ENCODE measurements at places on chromosomes 2 and 18. TPM values are rescaled to one million over a fixed set of nuclear protein-coding genes. Genes with fewer than 3 reads are reported as not detected.

SPATA3 gene
- not detected for total RNA-seq

POTEE gene
- 8.0 TPM for total RNA-seq

CASP8 gene
- 32.1 TPM for total RNA-seq

CXCR2 gene
- total RNA-seq = not detected

LBX2 gene
- 11.4 TPM for total RNA-seq

CSRNP3 gene
- 1.2 TPM for total RNA-seq

GRCh38 chr2:109662889-109663288 lies 48.7 kb downstream of the SOWAHC start:
- H3K4me3 ChIP-seq = no peak overlapping the region
- no peak overlapping the region for H3K27ac ChIP-seq
- DNase-seq = no peak
- peaks cover 13% of the 10 kb centered on the region for H3K4me1 ChIP-seq
- H3K27me3 ChIP-seq = no peaks in the 10 kb centered on the region
- H3K36me3 ChIP-seq = no peaks in the 10 kb centered on the region

- no peaks in the 10 kb centered on the region for H3K36me3 ChIP-seq
- peaks cover 62% of the 10 kb centered on the region for H3K4me1 ChIP-seq
- DNase-seq = peak; percentile 56
- no peak overlapping the region for H3K4me3 ChIP-seq
- H3K27me3 ChIP-seq = no peaks in the 10 kb centered on the region
These were observed 13.2 kb downstream of the NABP1 start for GRCh38 chr2:191691016-191691735.

- H3K36me3 ChIP-seq = no peaks in the 10 kb centered on the region
- no peaks in the 10 kb centered on the region for H3K27me3 ChIP-seq
- DNase-seq = peak; percentile 68
- H3K27ac ChIP-seq = peak within 1 kb of the TSS; percentile 25
- H3K4me3 ChIP-seq = peak within 1 kb of the TSS; percentile 50
- H3K4me1 ChIP-seq = peaks cover 21% of the 10 kb centered on the region
These were observed at the start of gene WNT10A for GRCh38 chr2:218880102-218880858. WNT10A (plus strand) TSS chr2:218880852; CDS start chr2:218880996, 144 bp downstream.

- H3K36me3 ChIP-seq = no peaks in the 10 kb centered on the region
- no peak overlapping the region for H3K27ac ChIP-seq
- H3K27me3 ChIP-seq = no peaks in the 10 kb centered on the region
- H3K4me1 ChIP-seq = no peaks in the 10 kb centered on the region
- DNase-seq = no peak
These were observed 325.2 kb upstream of the RAB12 start for GRCh38 chr18:8283891-8284585.

- no peaks in the 10 kb centered on the region for H3K27me3 ChIP-seq
- no peak overlapping the region for H3K27ac ChIP-seq
- no peaks in the 10 kb centered on the region for H3K36me3 ChIP-seq
- DNase-seq = no peak
- H3K4me1 ChIP-seq = no peaks in the 10 kb centered on the region
These were observed 3.4 kb downstream of the FBLN7 start for GRCh38 chr2:112141626-112142007.

GRCh38 chr2:102273619-102274211 lies 37.6 kb upstream of the IL1RL1 start:
- no peak overlapping the region for H3K4me3 ChIP-seq
- peak; percentile 5 for DNase-seq
- no peak overlapping the region for H3K27ac ChIP-seq
- H3K27me3 ChIP-seq = no peaks in the 10 kb centered on the region
- H3K36me3 ChIP-seq = no peaks in the 10 kb centered on the region

GRCh38 chr2:173884025-173884802 lies 81.0 kb downstream of the SP3 start:
- no peaks in the 10 kb centered on the region for H3K27me3 ChIP-seq
- peak; percentile 64 for DNase-seq
- H3K27ac ChIP-seq = no peak overlapping the region
- H3K4me1 ChIP-seq = no peaks in the 10 kb centered on the region
- H3K4me3 ChIP-seq = no peak overlapping the region

- no peaks in the 10 kb centered on the region for H3K27me3 ChIP-seq
- no peak overlapping the region for H3K27ac ChIP-seq
- H3K36me3 ChIP-seq = no peaks in the 10 kb centered on the region
These were observed 81.5 kb downstream of the PIGN start for GRCh38 chr18:62105376-62105775.

- no peak for DNase-seq
- H3K4me1 ChIP-seq = no peaks in the 10 kb centered on the region
- H3K27me3 ChIP-seq = no peaks in the 10 kb centered on the region
- no peak overlapping the region for H3K4me3 ChIP-seq
These were observed 248.1 kb downstream of the CELF4 start for GRCh38 chr18:37317486-37317885.

GRCh38 chr2:55009277-55010060 lies 40.8 kb downstream of the RTN4 start:
- H3K4me3 ChIP-seq = no peak overlapping the region
- peaks cover 85% of the 10 kb centered on the region for H3K4me1 ChIP-seq
- no peaks in the 10 kb centered on the region for H3K36me3 ChIP-seq
- no peak overlapping the region for H3K27ac ChIP-seq
- no peak for DNase-seq

- peaks cover 6% of the 10 kb centered on the region for H3K4me1 ChIP-seq
- DNase-seq = no peak
- no peak overlapping the region for H3K27ac ChIP-seq
- H3K4me3 ChIP-seq = no peak overlapping the region
- no peaks in the 10 kb centered on the region for H3K36me3 ChIP-seq
These were observed 191.7 kb downstream of the CAMKMT start for GRCh38 chr2:44553456-44553855.

DNA sequence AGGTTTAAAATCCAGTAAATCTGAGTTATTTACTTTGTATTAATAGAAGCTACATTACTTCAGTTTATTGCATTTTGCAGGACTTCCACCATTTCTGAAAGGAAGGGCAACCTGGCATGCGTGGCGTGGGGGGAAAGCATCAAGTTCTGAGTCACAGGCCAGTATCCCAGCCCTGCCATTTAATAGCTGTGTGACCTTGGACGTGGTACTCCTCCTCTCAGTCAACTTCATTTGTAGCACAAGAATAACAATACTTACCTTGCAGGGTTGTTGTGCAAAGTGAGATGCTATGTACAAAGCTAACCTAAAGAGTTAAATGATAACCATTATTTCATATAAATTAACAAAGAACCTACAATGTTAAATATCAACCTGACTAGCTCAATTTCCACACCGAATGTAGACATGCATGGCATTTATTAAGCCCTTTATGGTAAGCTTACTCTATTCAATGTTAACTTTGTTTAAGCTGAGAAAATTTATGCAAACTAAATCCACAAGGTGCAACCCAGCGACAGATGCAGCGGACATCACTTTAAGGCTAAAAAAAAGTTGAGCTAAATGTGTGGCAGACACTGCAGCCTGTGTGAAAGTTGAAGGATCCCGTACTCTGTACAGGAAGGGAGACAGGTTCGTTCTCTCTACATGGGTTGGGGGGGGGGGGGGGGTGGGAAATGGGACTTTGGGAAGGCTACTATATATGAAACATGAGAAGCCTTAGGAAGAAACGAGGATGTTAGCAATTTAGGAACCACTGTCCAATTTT lies 17.2 kb upstream of the STPG4 start:
- H3K36me3 ChIP-seq = 0 out of 2 replicates have a peak, but pooled peaks cover 2% of the 10 kb centered on the region
- H3K4me1 ChIP-seq = peaks cover 38% of the 10 kb centered on the region
- H3K27ac ChIP-seq = no peak overlapping the region
- DNase-seq = no peak
- H3K4me3 ChIP-seq = no peak overlapping the region

DNA sequence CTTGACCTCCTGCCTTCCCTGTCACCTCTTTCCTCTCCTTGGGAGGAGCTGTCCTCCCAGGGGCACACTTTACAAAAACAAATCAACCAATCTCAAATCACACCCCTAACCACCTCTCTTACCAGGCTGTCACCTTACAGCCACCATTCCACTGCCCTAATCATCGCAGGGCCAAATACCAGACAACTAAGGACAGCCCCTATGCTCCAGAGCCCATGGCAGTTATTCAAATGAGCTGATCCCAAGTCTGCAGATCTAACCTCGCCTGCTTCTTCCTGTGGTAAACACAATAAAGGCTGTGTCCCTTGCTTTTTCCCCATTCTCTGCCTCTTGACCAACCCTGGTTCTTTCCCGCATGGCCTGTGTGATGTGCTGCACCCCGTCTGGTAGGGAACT lies 154.2 kb upstream of the CNTNAP5 start:
- no peak overlapping the region for H3K4me3 ChIP-seq
- H3K36me3 ChIP-seq = no peaks in the 10 kb centered on the region
- H3K27ac ChIP-seq = no peak overlapping the region

All from Caco-2 (cell line).